A172 (cell line): ENCODE measurements at places on chromosomes 12 and 14. TPM values are rescaled to one million over a fixed set of nuclear protein-coding genes. Genes with fewer than 3 reads are reported as not detected.

TUNAR gene
- total RNA-seq, result not detected in 2 replicates

GRCh38 chr14:22026527-22026926 lies 352.9 kb upstream of the OR4E1 start:
- DNase-seq, result no peak

DNA sequence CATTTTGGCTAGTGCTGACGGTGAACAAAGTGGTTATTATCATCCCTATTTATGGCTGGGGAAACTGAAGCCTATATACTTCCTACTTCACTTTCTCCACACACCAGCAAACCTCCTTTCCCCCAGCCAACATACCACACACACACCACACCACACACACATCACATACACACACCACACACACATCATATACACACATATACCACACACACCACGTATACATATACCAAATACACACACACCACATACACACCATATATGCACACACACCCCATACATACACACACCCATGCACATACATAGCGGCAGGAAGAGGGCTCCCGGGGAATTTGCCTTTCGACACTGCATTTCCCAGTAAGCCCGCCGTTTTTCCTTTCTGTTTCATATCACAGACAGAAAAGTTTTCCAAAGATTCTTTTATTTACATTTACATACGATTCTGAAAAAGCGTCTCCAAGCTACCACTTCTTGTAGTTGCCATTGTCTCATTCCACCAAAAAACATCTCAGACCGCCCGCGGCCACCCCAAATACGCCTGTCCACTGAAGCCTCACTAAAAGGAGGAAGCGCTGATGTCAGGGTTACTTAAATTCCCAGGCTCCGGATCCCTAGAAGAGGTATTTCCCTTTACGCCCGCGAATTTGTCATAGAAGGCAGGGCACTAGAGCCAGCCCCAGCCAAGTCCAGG lies 823 bp upstream of the RAB5B start:
- peak; percentile 12 for DNase-seq

ZNF891 gene
- total RNA-seq, result 0.86 and 1.1 TPM in 2 replicates

SP7 gene
- total RNA-seq, result 0.05 TPM in 1 of 2 replicates, not detected in the other

- DNase-seq, result no peak
Measured at GRCh38 chr14:70934502-70935134, 27.4 kb downstream of the PCNX1 start.

CD69 gene
- not detected in 2 replicates for total RNA-seq

DNA sequence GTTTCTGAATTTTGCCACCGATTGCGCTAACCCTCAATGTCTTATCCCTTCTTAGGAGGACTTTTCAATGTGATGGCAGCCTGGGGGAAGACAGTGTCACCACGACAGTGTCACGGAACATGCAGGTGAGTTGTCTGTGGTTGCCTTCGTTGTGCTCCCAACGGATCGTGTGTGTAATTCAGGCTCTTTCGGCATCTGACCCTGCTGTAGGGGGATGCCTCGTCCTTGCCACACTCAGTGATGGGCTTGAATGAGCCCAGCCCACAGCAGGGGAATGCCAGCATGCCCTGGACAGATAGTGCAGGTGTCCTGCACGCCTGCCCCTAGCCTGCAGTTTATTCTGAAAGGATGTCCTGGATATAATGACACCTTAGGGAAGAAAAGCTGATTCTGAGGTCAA lies 123.8 kb upstream of the RTL1 start:
- no peak for DNase-seq

DNA sequence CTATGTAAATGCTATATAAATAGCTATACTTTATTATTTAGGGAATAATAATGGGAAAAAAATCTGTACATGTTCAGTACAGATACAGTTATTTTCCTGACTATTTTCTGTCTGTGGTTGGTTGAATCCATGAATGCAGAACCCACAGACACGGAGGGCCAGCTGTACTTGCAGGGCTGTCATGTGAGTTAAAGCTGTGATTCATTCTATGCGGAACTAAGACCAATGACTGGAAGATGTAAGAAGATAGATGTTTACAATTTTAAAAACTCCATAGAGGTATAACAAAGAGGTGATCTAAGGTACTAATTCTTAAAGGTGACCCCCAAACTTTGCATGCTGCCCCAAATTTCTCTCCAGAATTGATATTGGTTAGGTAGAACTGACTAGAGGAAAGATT lies 14.6 kb downstream of the PCNX4 start:
- DNase-seq, result peak; percentile 7

CCDC184 gene
- total RNA-seq, result 0.29 TPM in 1 of 2 replicates, not detected in the other
